NCI-H460 (cell line): ENCODE measurements at places on chromosomes 6 and 20.

GRCh38 chr6:99416892-99417767 lies 8.0 kb downstream of the PNISR start:
- DNase-seq: no peak

- DNase-seq: no peak
Measured at GRCh38 chr6:132812255-132812732, 2.1 kb upstream of the RPS12 start.

DNA sequence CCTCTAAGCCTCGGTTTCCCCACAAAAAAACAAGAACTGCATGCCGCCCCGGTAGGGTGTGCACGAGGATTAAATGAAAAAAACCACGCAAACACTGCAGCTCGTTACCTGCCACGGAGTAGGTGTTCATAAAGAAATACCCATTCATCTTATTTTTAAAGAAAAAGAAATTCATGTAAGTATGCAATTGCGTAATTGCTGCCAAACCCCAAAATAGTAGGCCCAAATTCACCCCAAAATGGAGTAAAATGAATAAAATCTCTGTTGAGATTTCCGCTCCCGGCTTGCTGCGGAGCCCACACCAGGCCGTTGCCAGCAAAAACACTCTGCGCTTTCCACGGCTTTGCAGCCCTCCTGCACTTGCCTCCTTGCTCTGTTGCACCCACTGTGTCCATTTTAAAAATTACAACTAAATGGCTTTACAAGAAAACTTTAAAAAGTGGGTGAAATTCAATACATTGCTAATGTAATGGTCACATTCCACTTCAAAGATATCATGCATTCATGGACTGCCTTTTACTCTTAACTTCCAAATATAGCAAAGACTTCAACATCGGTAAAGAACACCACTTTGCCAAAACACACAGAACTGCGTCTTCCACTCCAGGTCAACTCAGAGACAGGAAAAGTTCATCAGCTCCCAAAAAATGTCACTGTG lies 125.0 kb downstream of the ZMYND8 start:
- no peak for DNase-seq

- DNase-seq: no peak
Measured at GRCh38 chr6:15534974-15535373, 127.9 kb downstream of the DTNBP1 start.

GRCh38 chr20:47330933-47331708 lies 25.4 kb downstream of the ZMYND8 start:
- no peak for DNase-seq

DNA sequence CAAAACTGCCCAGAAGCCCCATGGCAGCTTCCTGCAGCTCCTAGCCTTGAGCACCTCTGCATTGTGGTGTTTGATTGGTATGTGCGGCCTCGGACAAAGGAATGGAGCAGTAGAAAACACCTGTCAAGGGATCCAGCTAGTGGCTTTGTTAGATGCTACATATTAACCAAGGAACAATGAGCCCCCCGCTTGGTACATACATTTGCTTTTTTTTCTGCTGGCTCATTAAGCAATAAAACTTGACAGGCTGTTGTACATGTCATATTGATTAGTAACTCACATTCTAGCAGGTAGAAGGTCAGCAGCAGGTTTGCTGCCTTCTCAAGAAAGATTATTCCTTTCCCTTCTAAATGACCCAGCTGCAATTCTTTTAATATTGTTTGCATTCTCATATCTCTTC lies 937 bp downstream of the SPACA1 start:
- no peak for DNase-seq

GRCh38 chr6:85641522-85641896 lies 1.2 kb downstream of the SYNCRIP start:
- DNase-seq: no peak

DNA sequence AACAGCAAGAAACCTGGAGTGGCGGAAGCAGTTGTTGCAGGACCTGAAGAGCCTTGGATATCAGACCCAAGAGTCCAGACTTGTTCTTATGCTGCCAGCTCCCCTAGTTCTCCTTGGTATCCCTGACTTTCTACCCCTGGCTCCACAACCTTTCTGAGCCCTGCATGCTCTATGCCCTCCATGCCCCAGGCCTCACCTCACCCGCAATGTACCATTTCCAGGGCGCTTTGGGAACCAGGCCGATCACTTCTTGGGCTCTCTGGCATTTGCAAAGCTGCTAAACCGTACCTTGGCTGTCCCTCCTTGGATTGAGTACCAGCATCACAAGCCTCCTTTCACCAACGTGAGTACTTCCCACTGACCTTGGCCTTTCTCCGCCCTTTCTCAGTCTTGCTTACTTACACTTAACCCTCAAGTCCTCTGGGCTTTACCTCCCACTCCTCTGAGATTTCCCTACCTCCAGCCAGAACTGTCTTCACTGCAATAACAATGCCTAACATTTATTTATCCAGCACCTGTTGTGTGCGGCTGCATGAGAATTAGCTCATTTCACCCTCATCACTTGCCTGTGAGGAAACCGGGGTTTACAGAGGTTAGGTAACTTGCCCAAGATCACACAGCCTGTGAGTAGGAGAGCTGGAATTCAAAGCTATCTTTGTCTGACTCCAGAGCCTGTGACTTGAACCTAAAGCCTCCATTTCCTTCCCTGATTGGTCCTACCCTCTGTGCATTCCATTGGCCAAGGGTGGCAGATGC lies 2.3 kb downstream of the POFUT1 start:
- no peak for DNase-seq

- no peak for DNase-seq
Measured at GRCh38 chr20:11502061-11502460, 415.6 kb upstream of the BTBD3 start.

- DNase-seq: no peak
Measured at GRCh38 chr6:137536104-137536773, 42.0 kb upstream of the OLIG3 start.

- DNase-seq: no peak
Measured at GRCh38 chr6:139877828-139878405, 503.5 kb upstream of the CITED2 start.

DNA sequence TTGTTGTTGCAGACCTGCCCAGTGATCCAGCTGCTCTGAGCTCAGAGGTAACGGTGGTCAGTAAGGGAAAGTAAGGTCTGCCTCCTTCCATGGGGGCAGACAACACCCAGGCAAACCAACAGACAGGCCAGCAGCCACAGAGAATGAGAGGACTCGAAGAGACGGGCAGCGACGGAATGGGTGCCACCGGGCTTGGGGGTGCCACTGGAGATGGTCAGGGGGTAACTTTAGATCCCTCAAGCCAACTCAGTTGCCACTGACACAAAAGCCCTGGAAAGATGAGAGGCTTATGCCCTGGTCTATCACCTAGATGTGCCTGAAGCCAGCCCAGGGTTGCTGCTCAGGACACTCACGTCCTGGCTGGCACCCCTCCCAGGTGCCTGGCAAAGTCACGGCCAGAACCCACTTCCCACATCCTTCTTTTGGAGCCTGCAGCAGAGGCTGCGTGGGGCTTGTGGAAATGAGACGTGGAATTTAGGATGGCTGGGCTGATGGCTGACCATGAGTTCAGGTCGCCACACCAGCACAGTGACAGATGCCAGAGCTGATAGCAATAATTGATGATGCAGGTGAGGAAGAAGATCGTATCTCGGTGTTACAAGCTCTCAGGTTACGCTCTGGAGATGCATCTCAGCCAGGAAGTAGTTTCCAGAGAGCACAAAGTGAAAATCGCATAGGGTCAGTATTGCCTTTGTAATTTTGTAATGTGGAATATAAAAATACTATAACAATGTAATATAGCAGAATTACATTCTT lies 209.1 kb downstream of the SYNDIG1 start:
- no peak for DNase-seq

GRCh38 chr6:32945108-32945760 lies 4.4 kb upstream of the HLA-DMB start:
- no peak for DNase-seq

DNA sequence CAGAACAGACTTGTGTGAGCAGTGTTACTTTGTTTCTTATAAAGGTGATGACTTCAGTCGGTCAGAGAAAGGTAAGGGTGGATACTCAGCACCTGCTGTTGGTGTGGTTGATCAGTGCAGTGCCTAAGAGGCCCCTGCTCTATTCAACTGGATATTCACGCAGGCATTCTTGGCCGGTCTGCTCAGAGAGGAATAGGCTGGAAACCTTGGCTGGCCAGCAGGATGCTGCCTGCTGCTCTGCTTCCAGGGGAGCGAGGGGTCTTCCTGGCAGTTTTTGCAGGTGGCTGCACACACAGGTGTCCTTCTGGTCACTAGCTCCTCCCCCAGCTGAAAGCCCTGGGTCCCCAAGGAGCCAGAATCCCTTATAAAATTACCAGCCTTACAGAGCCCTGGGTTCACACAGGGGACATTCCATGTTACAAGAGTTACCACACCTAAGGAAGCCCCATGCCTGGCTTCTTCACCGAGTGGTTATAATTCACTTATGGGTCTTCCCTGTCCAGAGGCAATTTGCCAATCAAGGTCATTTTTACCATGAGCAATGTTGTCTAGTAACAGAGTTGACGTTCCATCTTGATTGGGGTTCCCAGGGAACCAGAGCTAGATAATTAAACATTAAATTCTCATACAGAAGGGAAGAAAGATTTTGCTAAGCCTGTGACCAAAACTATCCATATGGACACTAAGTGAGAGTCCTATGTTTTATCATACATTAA lies 16.4 kb downstream of the SYNJ2 start:
- DNase-seq: no peak

DNA sequence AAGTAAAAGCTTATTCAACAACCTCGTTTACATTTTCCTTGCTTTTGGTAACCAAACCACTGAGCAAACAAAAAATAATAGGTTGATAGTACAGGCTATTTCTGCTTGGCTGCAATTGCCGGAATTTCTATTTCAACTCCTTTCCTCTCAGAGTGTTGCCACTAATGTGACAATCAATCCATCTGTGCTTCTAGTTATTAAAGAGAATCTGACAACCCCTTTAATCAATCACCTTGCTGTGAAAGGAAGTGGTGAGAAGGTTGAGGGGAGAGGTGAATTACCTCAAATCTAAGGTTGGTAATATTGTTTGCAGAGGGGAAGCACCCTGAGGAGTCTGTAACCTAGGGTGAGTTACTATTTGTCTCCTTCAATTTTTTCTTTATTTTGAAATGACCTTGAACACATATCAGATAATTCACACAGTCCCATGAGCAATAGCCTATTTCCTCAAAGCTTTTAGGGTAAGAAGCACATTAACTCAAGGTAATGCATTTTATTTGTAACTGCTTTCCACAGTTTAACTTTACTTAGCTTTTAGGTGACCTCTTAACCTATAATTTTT lies 603.4 kb downstream of the MMUT start:
- DNase-seq: no peak

GRCh38 chr6:149473080-149474052 lies 11.4 kb downstream of the ZC3H12D start:
- DNase-seq: peak; percentile 46

DNA sequence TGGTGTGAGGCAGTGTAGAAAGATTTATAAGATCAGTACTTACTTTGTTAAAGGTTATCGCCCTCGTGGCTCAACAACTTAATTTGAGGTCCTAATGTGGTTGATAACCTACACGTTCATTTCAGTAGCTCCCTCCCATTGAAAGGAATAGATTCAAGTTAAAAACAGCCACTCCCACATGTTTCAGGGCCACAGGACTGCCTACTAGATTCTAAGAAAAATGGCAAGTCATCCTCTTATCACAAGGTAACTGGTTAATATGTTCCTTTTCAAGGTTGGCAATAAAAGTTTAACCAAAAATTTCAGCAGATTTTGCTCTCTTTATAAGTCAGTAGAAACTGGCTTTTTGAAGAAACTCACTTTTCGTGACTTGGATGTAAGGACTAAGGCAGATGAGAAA lies 17.1 kb downstream of the GSTA2 start:
- no peak for DNase-seq

- DNase-seq: no peak
Measured at GRCh38 chr20:50810063-50810462, 15.2 kb downstream of the BCAS4 start.

DNA sequence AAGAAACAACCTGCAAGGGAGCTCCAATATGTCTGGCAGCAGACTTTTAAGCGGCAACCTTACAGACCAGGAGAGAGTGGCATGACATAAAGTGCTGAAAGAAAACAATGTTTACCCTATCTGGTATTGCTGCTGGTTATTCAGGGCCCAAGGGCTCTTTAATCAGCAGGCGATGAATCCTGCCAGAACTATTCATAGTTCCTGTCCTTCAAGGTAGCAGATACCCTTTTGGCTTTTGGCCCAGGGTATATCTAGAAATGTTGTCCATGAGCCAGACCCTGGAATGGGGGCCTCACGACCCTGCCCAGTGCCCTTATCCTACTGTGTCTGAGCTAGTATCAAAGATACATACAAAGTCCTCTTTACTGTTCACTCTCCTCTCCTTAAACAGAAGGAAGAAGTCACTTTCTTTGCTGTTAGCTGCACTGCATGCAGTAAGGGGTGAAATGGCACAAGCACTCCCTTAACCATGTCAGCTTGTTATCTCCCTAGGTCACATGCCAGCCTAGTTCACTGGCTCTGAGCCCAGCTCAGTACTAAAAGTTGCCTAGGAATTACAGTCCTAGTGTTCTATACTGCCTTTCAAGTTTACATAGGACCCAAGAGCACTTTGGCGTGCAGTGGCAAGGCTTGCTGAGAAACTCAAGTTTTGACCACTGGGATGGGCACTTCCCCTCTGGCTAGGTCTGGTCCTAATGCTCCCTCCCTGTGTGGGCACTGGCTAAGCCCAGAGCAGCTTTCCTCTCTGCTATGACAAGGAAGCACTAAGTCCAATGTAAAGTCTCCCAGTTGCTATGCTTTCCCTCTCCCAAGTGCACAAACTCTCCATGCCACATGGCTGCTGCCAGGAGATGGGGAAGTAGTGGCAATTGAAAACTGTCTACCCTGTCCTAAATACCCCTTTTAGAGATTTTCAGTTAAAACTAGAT lies 122.0 kb downstream of the HTR1B start:
- DNase-seq: no peak

GRCh38 chr6:131129689-131130553 lies 5.3 kb upstream of the AKAP7 start:
- no peak for DNase-seq

DNA sequence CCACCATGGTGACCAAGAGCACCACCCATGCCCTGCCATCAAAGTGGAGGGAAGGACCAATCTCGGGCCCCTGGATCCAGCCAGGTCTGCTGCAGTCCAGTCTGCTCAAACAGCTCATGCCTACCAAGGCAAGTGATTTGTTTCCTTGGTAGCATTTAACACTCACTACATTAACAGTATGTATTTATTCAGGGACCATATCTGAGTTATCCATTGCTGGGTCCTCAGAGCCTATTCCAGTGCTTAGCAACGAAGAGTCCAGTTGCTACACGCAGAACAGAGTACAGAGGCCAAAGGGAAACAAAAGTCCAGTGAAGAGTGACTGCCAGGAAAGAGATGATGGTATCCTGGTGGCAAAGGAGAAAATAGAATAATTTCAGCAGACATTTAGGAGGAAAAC lies 352.2 kb downstream of the PTPRT start:
- no peak for DNase-seq
